ENCODE measurements at places on chromosomes 12 and 14. TPM values are rescaled to one million over a fixed set of nuclear protein-coding genes. Genes with fewer than 3 reads are reported as not detected.

The SYNDIG1L gene
- not detected for total RNA-seq

The SLC5A8 gene
- not detected for total RNA-seq

The SIX1 gene
- 0.47 TPM for total RNA-seq

The GPR132 gene
- 49.4 TPM for total RNA-seq

The ASB8 gene
- total RNA-seq: 40.2 TPM

The GARIN6 gene
- total RNA-seq: not detected

The CLEC7A gene
- 0.26 TPM for total RNA-seq

The TMPRSS12 gene
- not detected for total RNA-seq

The PLEK2 gene
- not detected for total RNA-seq

The RILPL1 gene
- total RNA-seq: 1.5 TPM

The SERPINA12 gene
- not detected for total RNA-seq

The FOXN4 gene
- total RNA-seq: not detected

The C1RL gene
- total RNA-seq: 21.8 TPM

- no peak for DNase-seq
Observed at GRCh38 chr12:54341378-54342300, 16.7 kb downstream of the COPZ1 start.

DNA sequence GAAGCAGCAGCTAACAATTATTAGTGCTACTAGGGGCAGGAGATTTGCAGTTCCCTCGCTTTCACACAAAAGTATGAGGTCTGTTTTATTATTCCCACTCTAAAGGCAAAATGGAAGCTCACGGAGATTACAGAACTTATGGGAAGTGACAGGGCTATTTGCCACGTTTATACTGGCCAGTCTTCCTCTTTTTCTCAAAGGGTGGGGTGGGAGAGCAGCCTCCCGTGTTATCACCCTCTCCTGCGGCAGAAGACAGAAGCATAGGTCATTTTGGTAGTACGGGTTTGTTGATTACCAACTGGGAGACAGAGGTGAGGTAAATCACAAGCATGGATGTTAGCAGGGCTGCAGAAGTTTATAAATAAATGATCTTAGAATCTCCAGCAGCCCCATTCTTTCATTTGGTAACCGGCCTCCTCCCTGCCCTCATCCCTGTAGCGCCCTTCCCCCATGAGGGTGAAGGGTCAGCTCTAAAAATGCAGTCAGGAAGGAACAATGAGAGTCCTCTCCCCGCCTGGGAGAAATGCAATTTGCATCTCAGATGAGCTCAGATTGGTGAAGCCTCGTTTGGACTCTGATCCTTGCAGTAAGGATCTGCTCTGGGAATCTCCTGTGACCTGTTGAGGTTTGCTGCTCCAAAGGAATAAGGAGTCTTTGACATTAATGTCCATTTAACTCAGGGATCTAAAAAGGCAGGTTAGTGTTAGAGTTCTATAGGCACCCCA is 44.7 kb upstream of the SINHCAF start:
- DNase-seq: no peak

DNA sequence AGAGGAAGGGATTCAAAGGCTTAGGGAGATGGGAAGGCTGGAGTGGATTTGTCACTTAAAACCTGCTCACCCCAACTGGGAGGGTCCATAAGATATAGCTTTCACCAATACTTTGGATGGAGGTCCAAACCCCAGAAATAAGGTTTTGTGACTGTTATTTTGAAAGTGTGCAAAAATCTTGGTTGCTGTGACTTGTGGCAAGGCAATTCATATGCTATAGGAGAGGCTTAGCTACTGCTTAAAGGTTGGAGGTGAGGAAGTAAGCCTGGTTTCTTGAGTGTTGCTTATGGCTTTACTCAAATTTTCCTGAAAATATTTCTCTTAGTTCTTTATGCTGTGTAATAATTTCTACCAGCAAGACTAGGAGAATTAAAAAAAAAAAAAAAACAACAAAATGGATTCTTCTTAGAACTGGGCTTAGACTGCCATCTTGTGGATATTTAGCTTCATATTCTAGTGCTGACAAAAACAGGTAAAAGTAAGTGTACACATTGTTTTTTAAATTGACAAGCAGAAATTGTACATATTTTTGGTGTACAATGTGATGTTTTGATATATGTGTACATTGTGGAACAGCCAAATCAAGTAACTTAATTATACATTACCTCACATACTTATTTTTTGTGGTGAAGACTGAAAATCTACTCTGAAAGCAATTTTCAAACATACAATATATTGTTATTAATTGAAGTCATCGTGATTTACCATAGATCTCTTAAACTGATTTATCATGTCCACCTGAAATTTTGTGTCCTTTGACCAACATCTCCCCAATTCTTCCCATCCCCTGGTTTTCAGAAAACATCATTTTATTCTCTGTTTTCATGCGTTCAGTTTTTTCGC is 23.0 kb downstream of the PDE6H start:
- no peak for DNase-seq

DNA sequence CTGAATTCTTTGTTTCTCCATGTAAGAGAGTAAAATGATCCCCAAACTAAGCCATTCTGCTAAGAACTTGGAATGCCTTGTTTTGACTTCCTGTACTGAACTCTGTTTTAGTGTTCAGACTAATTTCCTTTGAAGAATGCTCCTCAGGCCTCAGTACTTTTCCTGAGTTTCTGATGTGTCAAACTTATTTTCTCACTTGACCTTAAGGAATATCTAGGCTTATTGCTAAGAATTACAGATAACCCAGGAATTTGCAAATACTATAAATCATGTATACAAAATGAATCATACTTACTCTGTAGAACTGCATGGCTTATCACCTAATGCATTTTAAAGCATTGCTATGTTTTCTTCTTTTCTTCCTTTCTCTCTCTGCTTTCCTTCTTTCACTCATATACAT is 93.1 kb upstream of the PKP2 start:
- DNase-seq: no peak

DNA sequence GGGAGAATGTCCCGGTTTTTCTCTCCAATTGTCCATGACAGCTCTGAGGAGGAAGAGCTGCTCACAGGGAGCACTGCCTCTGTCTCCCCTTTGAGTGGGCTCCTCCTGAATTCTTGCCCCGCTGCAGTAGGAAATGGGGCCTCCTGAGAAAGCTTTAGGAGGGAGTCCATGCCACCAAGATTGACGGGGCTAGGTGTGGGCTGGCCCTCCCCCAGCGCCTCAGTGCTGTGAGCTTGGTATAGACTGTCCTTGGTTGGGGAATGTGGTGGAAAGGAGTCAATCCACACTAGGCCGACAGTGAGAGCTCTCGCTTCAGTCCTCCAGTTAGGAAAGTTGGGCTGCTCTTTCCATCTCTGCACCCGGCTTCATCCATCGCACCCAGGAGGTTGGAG is 23.4 kb upstream of the CTDSP2 start:
- no peak for DNase-seq

- DNase-seq: no peak
Observed at GRCh38 chr12:116835484-116835883, 45.8 kb downstream of the HRK start.

DNA sequence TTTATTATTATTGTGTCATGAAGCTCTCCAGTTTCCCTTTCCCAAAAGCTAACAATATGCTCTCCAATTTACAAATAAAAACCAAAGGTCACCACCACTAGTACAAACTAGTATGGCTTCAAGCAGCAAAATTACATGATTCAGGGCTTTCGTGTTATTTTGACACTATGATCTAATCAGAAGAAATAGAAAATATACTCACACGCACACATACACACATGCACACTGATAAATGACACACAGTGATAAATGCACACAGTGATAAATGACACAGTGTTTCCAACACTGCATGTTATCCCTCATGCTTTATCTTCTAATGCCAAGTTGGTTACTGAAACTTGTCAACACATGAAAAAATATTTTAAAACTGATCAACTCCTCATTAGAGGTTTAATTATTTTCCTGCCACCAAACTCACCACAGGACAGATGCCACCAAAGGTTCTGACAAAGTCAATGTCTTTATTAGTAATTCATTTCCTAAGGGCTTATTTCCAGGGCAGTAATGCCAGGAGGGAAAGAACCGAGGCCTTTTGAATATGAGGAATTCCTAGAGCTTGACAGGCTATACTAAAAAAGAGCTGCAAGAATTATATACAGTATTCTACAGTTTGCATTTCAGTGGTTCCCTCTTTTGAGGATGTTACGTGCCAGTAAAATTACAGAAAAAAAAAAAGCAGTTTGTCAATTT is 82.4 kb downstream of the PPP2R5E start:
- no peak for DNase-seq

DNA sequence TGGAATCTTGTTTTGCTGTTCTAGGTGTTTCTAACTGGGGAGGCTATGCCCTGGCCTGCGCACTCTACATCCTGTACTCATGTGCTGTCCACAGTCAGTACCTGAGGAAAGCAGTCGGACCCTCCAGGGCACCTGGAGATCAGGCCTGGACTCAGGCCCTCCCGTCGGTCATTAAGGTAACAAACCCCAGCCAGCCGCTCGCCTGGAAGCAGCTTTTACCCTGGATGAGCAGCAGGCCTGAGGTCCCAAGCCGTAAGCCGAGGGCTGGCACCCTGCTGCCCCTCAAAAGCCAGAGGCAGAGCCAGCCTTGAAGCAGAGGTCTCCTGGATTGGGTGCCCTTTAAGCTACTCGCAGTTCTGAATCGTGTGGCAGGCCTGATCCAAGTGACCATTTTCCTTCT is 29.1 kb downstream of the GPR68 start:
- no peak for DNase-seq

GRCh38 chr12:108831309-108831991 is 25.9 kb downstream of the SSH1 start:
- peak; percentile 69 for DNase-seq

- DNase-seq: no peak
Observed at GRCh38 chr12:90842477-90842876, 112.5 kb downstream of the CCER1 start.

GRCh38 chr12:113416091-113416754 is 6.0 kb upstream of the SDSL start:
- DNase-seq: no peak

DNA sequence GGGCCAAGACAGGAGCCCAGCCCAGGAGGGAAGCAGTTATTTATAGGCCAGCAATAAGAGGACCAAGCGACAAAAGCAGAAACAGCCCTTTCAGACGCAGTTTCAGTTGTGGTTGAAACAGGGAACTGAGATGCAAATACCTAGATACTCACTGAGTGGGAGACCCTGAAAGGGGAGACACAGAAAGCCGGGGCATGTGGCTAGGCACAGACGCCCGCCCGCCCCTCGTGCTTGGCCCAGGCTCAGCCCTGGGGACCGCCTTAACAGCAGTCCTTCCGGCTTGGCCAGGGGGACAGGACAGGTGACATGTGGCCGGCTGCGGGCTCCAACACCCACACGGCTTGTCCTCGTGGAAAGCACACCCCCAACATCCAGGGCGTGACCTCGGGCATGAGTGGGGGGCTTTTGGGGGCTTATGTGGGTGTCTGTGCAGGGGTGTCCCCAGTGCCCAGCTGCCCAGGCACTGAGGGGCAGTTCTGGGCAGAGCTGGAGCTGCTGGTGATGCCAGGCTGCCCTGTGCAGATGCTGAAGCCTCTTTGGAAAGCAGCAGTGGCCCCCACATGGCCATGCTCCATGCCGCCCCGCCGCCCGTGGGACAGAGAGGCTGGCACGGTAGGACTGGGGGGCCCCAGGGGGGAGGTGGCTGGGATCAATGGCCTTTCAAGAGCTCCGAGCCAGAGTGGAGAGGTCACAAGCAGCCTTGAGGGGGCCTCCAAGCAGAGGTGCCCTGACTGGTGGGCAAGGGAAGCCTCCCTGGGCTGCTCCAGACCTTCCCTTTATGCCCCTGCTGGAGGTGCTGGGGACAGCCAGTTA is 2.1 kb downstream of the PLD4 start:
- DNase-seq: no peak

GRCh38 chr12:121792607-121793439 is 665 bp downstream of the RHOF start:
- DNase-seq: peak; percentile 83

DNA sequence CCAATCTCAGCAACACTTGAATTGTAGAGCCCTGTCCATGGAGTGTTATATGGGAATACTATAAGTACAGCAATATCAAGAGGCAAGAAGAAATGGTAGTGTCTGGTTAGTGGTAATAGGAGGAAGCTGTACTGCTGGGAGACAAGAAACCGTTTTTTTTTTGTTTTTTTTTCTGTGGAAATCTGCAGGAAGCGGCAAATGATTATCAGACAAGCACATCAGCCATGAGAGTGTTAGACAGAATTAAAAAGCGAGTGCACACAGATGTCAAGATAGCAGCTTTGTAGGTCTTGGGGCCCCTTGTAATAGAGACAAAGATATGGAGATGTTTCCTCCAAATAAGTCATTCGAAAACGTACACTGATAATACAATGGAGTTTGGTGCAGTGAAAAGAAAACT is 6.7 kb downstream of the TESPA1 start:
- no peak for DNase-seq

DNA sequence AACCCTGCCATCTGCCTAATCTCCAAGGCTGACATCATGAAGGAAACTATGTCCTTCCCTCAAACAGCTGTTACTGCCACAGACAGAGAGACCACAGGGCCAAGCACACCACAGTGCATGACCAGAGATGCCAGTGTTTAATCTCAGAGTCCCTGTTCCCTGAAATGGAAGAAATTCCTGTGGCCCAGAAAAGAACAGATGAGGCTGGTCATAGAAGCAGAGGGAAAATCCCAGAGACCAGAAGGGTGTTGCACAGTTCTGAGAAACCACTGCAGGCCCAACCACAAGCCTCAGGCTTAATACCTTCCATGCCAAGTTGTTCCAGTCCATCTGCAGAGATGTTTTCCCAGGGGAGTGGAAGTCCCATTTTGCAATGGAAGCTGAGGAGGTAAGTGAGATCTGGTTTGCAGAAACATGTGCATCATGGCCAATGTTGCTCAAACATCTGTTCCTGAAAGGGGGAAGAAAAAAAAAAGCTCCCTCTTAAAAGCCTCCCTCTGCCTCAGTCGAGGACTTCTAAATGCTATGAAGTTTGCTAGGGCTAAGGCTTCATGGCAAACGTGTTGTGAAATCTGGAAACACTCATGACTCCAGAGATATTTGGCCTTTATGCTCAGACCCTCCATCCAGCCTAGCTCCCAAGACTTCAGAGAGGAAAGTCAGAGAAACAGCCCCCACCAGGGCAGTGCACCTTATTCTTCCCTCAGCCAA is 98.6 kb downstream of the SCARB1 start:
- DNase-seq: no peak

DNA sequence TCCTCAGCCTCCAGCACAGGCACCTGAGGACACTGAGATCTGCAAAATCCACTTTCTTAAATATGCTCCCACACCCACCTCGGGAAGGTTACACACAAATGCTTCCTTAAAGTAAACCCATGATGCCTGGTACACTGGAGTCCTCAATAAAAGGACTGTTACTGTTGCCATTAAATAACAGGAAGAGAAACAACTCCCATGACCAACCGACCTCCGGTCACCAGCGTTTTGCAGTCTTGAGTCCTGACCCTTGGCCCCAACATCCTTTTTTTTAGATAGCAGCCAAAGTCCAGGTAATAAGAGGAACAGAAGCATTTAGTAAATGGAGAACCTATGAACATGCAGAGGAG is 42.4 kb downstream of the ITPK1 start:
- no peak for DNase-seq

GRCh38 chr12:2049604-2050540 is 2.9 kb upstream of the CACNA1C start:
- DNase-seq: no peak

DNA sequence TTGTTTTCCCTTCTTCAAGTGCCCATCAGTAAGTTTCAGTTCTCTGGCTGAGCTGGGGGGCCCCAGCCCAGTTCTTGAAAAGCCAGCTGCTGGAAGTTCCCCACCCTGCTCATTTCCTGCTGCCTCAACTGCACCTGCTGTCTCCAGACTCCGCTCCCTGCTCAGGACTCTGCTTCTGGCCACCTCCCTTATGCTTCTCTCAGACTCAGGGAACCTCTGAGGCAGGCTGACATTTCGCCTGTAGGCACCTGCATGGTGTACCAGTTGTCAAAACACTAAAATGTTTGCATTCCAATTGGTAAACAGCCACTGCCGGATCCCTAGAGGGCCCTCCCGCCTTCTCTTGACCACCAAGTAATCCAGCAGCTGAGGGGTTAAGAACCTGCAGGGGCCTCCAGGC is 136.5 kb upstream of the VRK1 start:
- no peak for DNase-seq

Measured in activated CD8-positive, alpha-beta memory T cell treated with anti-CD3 and anti-CD28 coated beads, Interleukin-2, amount 10 ng/mL, durations not matched to agents 7 days and 5 days (primary cell).